Kidney tubule cell (primary cell): ENCODE measurements at places on chromosomes 11 and 22.
A peak's percentile ranks its signal among the peaks of the same experiment; 100 is the strongest.

GRCh38 chr11:98003606-98004371 lies 1017.0 kb upstream of the CNTN5 start:
- no peak for DNase-seq

DNA sequence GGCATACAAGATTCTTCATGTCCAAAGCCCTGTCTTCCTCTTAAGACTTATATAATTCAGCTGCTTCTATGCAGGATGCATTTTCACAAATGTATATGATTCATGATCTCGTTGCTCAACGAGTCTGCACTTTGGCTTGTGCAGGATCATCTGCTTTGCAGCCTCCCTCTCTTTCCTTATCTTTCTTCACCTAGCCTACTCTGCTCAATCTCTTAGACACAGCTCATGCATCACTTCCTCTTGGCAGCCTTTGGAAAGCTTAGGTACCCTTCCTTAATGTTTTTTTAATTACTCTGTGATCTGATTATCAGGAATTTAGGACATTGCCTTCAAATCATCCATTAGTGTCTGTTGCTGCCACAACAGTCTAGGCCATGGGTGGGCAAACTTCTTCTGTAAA lies 673.8 kb downstream of the NELL1 start:
- DNase-seq, result no peak

GRCh38 chr11:36628765-36629244 lies 30.8 kb upstream of the RAG2 start:
- DNase-seq, result peak; percentile 26

DNA sequence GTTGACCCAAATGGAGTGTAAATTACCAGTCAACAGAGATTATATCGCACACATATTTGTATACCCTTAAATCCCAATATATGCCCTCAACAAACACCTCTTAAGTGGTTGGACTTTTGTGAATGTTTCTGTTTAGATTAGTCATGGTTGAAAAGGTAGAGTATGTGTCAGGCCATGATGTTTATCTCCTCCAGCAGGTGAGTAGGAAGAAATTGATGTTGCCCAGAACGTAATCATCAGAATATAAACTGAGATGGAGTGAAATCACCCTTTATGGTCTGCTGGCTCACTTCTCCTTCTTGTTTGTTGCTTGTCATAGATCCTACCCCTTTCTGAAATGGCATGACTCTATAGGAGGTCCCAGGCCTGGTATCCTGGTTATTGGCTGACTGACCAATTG lies 431.8 kb downstream of the ETS1 start:
- DNase-seq, result peak; percentile 43

DNA sequence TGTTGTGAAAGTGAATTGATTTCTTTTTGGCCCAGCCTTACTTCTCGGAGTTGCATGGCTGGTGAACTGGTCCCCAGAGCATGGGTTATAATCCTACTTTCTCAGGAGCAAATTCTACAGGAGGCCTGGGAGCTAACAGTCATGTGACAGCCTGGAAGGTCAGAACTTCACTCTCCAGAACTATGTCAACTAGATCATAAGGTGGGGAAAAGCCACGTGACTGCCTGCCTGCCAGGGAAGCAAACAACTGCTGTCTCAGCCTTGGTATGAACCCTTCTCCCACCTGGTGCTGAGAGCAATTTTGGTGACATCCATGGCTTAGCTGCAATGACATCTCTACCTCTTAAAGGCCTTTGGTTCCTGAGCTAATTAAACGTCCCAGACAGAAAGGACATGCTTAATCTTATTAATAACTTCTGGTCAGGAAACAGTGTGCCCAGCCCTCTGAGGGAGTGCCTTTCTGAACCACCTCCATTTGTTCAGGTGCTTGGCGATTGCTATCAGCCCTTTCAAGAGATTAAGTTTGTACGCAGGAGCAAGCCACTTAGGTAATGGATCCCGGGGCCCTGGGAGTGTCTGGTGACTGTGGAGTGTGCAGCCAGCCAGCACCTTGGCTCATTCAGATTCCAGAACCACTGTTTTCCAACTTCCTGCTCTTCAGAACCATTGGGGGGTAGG lies 1.4 kb upstream of the CREB3L1 start:
- no peak for DNase-seq

- no peak for DNase-seq
These were observed 1.5 kb downstream of the ROBO4 start for GRCh38 chr11:124896071-124896750.

GRCh38 chr11:64073542-64073941 lies 37.8 kb downstream of the FLRT1 start:
- no peak for DNase-seq

GRCh38 chr11:123681030-123681429 lies 26.6 kb upstream of the SCN3B start:
- DNase-seq, result no peak

DNA sequence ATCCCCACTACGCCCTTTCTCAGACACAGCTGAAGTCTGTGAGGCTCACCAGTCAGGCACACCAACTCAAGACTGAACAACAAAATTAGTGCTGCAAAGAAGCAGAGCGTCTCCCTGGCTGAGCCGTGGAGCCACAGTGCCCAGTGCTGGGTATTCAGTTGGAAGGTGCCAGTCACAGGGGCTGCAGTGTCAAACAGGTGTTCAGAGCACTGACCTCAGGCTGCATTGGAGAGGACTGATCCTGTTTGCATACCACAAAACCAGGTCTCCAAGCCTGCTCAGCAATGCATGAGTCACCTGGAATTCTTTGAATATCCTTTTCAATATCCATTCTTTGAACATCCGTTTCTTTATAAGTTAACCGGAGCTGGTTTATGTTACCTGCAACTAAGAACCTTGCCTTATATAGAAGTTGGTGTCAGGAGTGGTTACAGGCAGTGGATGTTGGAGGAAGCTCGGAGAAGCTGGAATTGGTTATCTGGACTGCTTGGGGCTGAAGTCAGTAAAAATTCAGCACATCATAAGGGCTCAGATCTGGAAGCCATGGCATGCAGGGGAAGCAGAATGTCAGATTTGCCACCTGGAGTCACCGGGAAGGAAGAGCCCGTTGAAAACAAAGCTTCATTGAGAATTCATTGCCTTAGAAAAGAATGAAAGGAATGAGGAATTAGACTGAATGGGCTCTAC lies 30.3 kb downstream of the PDGFB start:
- DNase-seq, result peak; percentile 97

DNA sequence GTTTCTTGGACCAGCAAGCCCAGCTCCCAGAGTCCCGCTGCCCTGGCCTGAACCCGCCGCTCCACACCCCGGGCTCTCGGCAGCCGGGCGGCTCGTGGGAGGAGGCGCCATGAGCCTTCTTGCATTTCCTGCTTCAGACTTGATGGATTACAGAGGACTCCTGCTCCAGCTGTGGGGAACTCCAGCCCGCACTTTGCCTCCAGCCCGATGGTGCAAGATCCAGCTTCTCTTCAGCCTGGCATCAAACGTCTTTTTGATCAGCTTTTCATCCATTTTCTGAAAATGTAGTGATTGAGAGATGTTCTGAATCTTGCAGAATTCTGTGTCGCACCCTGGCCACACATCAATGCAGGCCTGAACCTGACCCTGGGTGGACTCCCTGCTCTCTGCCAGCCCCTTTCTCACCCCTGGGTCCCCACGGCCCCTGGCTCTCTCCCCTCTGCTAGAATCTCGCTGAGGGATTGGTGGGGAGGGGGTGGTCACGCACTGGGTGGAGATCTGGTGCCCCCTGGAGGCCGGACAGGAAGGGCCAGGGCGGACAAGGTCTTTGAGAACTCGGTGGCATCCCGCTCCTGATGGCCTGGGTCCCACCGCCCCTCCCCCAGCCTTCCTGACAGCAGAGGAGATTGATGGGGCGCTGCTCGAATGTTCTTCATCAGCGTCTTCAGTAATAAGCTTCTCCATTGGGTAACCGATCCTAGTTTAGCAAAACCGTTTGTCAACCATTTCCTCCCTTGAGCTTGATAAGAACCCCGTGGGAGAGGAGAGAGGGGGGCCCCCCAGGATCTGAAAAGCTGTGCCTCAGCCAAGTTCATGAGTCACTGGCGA lies 12.1 kb upstream of the NFAM1 start:
- peak; percentile 83 for DNase-seq

DNA sequence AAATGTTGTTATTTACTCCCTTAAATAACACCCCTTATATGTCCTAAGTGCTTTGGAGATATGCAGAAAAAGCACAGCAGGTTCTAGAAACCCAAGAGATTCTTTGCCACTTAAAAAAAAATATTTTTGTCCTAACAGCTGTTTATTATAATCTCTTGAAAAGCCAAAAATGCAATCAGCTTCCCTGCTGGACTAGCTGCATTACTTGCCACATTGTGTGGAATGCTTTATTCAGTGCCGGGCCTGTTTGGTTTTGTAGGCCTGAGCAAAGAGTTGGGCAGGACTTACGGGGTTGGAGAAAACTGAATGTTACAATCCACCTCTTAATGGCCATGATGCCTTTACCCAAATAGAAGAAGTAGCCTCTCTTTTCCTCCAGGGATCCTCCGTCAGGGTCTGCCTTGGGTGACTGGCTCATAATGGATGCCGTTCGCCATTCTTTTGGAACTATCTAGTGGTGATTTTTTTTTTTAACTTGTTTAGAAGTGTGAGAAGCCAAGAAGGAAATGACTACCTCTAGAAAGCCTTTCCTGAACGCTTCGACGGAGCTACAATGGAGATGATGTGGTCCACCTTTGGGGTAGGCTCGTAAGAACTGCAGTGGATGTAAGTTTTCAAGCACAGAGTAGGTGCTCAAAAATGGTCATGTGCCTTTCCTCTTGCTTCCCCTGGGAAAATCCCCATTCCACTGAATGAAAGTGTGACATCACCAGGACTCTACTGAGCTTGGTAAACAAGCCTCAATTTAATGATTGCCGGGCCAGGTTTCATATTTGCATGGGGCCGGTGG lies 241.3 kb upstream of the NCAM1 start:
- DNase-seq, result peak; percentile 18
